ENCODE measurements at places on chromosomes 11 and 22. TPM values are rescaled to one million over a fixed set of nuclear protein-coding genes. Genes with fewer than 3 reads are reported as not detected.

VPREB1 gene
- total RNA-seq = not detected

NCAM1 gene
- 4.1 TPM for total RNA-seq

SYT12 gene
- total RNA-seq = 0.25 TPM

ANO9 gene
- 17.6 TPM for total RNA-seq

CCDC81 gene
- 10.9 TPM for total RNA-seq

- H3K27ac ChIP-seq = no peak overlapping the region
- DNase-seq = no peak
- peaks cover under 1% of the 10 kb centered on the region for H3K4me1 ChIP-seq
- no peaks in the 10 kb centered on the region for H3K36me3 ChIP-seq
- H3K27me3 ChIP-seq = no peaks in the 10 kb centered on the region
- H3K4me3 ChIP-seq = no peak overlapping the region
These were observed 5.7 kb downstream of the AMPD3 start for GRCh38 chr11:10460611-10461275.

DNA sequence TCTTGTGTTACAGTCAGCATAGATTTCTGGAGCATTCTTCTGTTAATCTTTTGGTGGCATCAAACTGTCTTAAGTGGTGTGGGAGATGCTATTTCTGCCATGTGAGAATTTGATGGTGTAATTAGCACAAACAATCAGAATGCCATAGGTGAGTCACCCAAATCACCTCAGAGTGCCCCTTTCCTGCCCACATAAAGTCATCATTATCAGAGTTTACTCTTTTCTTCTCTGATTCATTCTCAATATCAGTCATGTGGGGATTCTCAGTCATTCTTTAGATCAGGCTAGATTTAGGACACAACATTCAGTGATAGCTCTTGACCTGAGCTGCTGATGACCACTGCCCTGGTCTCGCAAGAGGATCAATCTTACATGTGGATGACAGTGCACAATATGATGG lies 23.7 kb upstream of the MS4A6A start:
- no peak overlapping the region for H3K4me3 ChIP-seq
- no peaks in the 10 kb centered on the region for H3K27me3 ChIP-seq
- no peak overlapping the region for H3K27ac ChIP-seq
- H3K4me1 ChIP-seq = no peaks in the 10 kb centered on the region
- H3K36me3 ChIP-seq = no peaks in the 10 kb centered on the region

DNA sequence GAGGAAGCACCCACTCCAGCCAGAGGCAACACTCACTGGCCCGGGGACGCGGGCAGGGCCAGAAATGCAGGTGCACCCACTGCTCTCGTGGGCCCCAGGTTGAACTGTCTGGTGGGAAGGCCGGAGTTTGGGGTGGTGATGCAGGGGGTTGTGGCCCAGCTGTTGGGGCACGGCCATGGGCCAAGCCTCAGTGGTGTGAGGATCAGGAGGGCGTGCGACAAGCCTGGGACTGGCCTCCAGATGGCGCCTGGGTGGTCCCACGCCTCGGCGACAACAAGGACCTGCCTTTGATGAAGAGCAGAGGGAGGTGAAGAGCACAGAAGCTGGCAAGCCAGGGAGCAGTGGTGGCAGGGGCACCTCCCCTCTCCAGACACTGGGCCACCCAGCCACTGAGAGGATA lies 240.8 kb downstream of the BRD1 start:
- H3K27me3 ChIP-seq = no peaks in the 10 kb centered on the region
- no peak for DNase-seq
- no peak overlapping the region for H3K4me3 ChIP-seq
- H3K4me1 ChIP-seq = no peaks in the 10 kb centered on the region

DNA sequence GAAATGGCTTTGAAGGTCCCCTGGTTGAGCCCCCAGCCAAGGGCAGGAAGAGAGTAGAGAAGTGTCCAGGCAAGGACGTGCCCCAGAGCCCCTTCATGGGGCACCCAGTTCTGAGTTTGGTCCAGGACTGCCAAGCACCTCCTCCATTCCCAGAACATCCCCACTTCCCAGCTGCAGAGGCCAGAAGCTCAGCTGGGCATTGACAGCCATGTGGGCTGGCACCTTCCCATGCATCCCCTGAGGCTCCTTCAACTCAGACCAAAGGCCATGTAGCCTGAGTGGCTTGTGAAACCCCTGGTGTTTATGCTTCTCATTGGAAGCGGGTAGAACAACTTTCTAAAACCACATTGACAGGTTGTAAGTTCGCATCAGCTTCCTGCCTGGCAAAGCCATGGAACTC lies 789.6 kb downstream of the TBC1D22A start:
- H3K4me1 ChIP-seq = no peaks in the 10 kb centered on the region
- DNase-seq = no peak
- no peak overlapping the region for H3K27ac ChIP-seq

- peak; percentile 29 for DNase-seq
- H3K36me3 ChIP-seq = no peaks in the 10 kb centered on the region
- H3K27ac ChIP-seq = no peak overlapping the region
- peaks cover 56% of the 10 kb centered on the region for H3K27me3 ChIP-seq
These were observed 1.3 kb upstream of the NPTXR start for GRCh38 chr22:38845004-38845740.

GRCh38 chr11:21396342-21397008 lies 727.1 kb downstream of the NELL1 start:
- H3K27ac ChIP-seq = no peak overlapping the region
- no peaks in the 10 kb centered on the region for H3K36me3 ChIP-seq
- no peak overlapping the region for H3K4me3 ChIP-seq
- H3K27me3 ChIP-seq = no peaks in the 10 kb centered on the region
- no peak for DNase-seq
- H3K4me1 ChIP-seq = no peaks in the 10 kb centered on the region

DNA sequence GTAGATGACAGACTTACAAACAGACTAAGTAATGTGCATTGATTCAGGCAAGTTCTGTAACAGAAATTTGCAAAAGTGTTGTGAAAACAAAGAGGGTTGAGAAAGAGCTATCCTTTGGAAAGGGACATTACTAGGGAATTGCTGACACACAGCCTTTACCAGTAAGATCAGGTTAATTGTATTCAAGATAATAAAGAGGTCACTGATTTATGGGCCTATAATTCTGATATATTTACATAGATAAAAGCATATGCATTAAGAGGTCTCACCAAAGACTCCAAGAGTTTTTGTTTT lies 138.7 kb downstream of the MAML2 start:
- H3K27me3 ChIP-seq = no peaks in the 10 kb centered on the region
- no peak for DNase-seq
- H3K27ac ChIP-seq = no peak overlapping the region
- peaks cover 42% of the 10 kb centered on the region for H3K4me1 ChIP-seq
- no peak overlapping the region for H3K4me3 ChIP-seq

- no peak overlapping the region for H3K4me3 ChIP-seq
- H3K27ac ChIP-seq = no peak overlapping the region
- H3K4me1 ChIP-seq = no peaks in the 10 kb centered on the region
- no peak for DNase-seq
These were observed 3.3 kb upstream of the SCARF2 start for GRCh38 chr22:20440637-20441591.

DNA sequence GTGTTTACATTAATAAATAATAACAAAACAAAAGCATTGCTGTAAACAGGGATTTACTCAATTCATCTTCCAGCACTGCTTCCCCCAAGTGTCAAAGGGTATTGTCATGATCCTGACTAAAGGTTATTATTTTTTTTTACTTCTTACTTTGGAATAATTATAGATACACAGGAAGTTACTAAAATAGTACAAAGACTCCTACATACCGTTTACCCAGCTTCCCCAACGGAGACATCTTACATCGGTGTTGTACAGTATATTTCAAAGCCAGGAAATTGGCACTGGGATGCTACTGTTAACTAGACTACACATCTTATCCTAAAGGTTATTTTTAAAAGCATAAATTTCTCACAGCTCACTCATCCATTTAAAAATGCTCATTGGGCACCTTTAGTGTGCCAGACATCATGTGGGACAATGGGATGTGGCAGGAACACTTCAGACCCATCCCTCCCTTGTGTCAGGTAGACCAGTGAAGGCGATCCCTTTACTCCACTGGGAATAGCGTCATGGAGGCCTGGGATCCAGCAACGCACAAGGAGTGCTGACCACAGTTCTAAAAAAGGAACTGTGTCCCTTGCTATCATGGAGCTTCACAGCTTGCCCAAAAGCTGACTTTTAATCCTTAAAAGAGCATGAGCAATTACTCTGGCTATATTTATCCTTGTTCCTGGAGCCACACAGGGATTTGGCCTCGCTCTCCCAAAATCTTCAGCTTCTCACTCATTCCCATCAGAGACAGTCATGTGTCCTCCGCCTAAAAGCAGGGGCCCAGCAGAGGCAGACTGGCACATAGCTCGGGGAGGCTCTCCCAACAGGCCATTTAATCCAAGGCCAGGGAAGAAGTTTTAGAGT lies 3.1 kb upstream of the IRAG1 start:
- H3K4me1 ChIP-seq = peaks cover 20% of the 10 kb centered on the region
- H3K4me3 ChIP-seq = no peak overlapping the region
- no peaks in the 10 kb centered on the region for H3K36me3 ChIP-seq
- no peak for DNase-seq
- no peak overlapping the region for H3K27ac ChIP-seq

- peaks cover 20% of the 10 kb centered on the region for H3K27me3 ChIP-seq
- no peak for DNase-seq
- no peak overlapping the region for H3K4me3 ChIP-seq
- H3K4me1 ChIP-seq = no peaks in the 10 kb centered on the region
- H3K27ac ChIP-seq = no peak overlapping the region
- no peaks in the 10 kb centered on the region for H3K36me3 ChIP-seq
These were observed 97.4 kb downstream of the NTM start for GRCh38 chr11:131467645-131468394.
